ENCODE measurements at places on chromosomes 1 and 21. TPM values are rescaled to one million over a fixed set of nuclear protein-coding genes. Genes with fewer than 3 reads are reported as not detected.

RNU1-3 gene
- polyA plus RNA-seq, result not detected

CLDN17 gene
- polyA plus RNA-seq, result not detected

PGLYRP3 gene
- not detected for polyA plus RNA-seq

ANGPTL7 gene
- not detected for polyA plus RNA-seq

C1orf226 gene
- polyA plus RNA-seq, result not detected

ZMYND12 gene
- 0.39 TPM for polyA plus RNA-seq

All from IgD-negative memory B cell (primary cell).